ENCODE measurements at places on chromosomes 4 and X.

GRCh38 chr4:39083164-39083563, 21.1 kb downstream of the KLHL5 start:
- no peak for DNase-seq

DNA sequence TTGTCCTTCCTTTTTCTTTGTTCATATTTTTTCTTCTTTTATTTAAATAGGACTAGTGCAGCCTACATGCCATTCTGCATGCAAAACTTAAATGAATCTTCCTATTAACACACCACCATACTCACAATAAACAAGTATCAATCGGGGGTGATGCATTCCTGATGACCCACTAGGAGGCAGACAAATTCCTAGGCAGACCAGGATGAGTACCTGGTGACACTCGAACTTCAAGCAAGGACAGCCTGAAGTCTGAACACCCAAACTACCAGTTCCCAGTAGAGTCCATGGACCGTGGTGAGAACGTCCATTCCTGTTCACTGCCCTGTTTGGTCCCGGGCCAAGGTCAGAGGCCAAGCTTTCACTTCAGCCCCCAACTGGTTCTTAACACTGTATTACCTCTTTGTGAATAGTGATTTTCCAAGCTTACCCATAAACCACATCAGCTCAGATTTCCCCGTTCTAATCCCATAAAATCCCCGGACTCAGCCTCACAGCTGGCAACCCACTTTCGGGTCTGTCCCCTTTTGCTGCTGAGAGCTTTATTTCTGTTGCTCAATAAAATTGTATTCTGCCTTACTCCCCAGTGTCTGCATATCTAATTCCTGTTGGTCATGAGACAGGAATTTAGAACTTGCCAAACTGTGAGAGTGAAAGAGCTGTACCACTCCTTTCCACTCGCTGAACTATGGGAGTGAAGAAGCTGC, 1286.6 kb downstream of the FSTL5 start:
- DNase-seq, result no peak

GRCh38 chr4:3721627-3722026, 44.6 kb upstream of the ADRA2C start:
- no peak for DNase-seq

- no peak for DNase-seq
Measured at GRCh38 chr4:147830102-147830463, 98.2 kb downstream of the ARHGAP10 start.

DNA sequence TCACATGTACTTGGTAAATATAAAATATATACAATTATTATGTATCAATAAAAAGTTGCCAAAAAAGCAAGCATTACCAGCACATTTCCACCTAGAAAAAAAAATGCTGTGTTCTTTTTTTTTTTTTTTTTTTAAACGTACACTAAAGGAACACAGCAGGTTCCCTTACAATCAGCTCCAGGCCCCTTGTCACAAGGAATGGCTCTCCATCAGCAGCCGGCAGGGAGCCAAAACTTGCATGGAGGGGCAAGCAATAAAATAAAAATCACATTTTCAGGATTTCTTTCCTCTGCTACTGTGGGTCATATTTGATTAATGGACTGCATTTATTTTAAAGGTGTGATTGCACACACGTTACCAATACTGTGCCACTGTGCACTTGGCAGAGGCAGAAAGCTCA, 460.3 kb downstream of the GPAT3 start:
- DNase-seq, result no peak

DNA sequence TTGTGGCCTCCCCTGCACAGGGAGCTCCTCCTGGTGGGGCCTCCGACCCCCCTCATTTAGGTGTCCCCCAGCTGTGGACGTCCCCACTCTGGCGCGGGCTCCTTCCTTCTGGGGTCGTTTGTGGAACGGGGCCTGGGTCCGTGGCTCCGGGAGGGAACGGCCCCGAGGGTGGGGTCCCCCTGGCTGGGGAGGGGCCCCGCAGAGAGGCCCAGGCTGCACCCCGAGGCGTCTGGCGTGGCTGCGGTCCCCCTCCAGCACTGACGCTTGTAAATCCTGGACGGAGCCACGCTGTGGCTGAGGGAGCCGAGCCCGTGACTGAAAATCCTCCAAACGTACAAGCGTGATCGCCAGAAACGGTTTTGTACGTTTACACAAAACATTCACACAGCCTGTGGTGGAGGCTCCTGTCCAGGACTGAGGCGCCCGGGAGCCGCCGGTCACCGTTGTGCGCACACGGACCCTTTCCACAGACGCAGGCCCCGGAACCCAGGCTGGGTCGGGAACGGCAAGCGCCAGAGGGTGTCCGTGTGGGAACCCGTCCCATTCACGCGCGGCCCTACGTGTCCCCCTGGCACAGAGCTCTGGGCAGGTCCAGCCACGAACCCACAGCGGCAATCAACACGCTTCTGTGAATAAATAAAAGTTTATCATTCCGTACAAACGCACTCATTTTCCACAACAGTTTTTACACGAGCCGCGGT, 15.2 kb upstream of the GTPBP6 start:
- no peak for DNase-seq

- no peak for DNase-seq
Measured at GRCh38 chrX:131729295-131729694, 185.4 kb downstream of the OR13H1 start.

DNA sequence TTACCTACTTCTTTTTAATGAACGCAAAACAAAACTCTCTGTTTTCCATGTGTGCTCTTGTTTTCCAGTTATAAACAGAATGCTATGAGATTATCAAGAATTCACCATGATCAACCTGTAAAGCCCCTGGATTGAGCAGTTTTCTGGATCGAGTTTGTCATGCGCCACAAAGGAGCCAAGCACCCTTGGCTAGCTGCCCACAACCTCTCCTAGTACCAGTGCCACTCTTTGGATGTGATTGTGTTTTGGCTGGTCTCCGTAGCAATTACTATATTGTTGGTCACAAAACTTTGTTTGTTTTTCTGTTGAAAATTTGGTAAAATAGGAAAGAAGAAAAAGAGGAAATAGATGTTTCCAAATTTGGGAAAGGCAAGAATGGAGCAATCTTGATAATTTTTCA, 51.1 kb downstream of the UGT2B7 start:
- no peak for DNase-seq

DNA sequence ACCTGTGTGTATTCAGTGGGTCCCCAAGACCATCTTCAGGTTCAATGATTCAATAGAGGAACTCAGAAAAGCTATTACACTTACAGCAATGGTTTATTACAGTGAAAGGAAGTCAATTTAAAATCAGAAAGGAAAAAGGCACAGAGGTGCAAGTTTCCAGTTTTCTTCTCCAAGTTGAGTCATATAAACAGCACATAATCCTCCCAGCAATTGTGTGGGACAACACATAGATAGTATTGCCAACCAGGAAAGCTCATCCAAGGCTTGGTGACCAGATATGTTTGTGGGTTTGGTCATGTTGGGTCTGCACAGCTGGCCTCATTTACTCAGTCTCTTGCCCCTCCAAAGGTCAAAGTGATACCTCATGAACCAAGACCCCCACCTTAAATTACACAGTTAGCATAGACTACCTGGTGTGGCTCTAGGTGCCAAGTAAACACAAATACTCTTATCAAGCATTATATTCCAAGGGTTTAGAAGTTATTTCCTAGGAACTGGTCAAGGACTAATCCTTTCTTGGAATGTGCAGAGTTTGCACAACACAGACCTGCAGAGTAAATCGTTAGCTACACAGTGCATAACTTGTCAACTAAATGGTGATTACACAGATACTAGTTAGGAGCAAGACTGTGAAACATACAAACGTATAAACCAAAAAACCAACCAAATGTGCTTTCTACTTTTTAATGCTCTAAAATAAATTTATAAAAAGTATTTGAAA, 777.3 kb downstream of the PCDH18 start:
- no peak for DNase-seq

GRCh38 chr4:83657336-83657735, 121.4 kb downstream of the GPAT3 start:
- no peak for DNase-seq

DNA sequence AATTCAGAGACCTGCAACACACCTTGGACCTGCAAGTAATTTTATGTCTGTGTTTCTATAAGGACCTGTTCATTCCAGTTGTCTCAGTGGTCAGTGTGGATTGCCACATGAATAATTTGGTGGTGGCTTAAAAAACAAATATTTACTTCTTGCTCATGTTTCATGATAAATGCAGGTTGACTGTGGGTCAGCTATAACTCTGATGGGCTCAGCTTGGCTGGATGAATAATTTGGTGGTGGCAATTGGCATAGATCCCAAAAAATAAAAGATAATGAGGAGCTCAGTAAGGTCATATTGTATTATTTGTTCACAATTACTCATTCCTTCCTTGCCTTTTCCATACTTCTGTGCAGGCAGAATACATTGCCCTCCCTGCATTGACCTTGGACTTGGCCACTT, 18.9 kb upstream of the SCRG1 start:
- DNase-seq, result no peak

DNA sequence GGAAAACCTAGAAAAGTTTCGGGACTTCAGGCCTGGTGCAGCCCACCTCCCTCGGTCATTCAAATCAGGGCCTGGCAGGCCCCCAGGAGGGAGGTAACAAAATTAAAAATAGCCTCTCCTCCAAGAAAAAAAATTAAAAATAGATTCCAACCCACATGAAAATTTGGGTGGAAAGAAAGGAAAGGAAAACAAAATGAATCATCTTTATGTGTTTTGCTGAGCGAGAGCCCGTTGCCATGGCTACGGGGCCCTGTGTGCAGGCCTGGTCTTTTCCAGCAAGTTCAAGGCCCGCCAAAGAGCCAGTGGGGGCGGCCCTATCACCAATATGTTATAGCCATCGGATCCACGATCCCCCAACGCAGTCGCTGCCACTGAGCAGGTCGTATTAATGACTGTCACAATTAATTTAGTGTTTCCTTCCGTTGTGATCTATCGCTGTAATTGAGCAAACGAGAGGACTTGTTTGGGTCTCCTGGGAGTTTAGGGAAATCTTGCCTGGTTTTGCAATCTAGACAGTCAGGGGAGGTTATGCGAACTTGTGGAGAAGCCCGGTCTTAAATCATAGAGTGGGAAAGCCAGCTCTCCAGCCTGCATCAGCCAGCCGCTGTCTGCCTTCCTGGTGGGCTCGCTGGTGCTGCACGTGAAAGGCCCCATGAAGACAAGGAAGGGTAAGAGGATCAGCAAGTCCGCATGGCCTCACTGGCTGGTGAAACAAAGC, 452.4 kb downstream of the BCOR start:
- DNase-seq, result no peak

DNA sequence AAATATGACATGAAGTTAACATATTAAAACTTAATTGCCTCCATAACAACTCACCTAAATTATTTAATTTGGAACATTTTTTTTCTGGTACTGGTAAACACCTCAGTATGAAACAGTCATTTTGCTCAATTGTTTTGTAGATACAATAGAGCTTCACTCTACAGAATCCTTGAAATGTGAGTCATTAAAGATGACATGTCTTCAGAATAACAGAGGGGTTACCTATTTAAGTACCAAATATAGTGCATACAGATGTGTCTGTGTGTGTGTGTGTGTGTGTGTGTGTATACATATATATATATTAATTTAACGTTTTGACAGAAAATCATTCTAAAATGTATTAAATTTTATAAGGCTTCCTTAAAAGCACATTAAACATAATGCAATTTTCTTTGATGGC, 297.6 kb downstream of the INPP4B start:
- DNase-seq, result no peak

GRCh38 chr4:185771711-185772390, 40.1 kb downstream of the SORBS2 start:
- DNase-seq, result no peak

- DNase-seq, result no peak
Measured at GRCh38 chr4:99938243-99938753, 8.1 kb downstream of the DNAJB14 start.

DNA sequence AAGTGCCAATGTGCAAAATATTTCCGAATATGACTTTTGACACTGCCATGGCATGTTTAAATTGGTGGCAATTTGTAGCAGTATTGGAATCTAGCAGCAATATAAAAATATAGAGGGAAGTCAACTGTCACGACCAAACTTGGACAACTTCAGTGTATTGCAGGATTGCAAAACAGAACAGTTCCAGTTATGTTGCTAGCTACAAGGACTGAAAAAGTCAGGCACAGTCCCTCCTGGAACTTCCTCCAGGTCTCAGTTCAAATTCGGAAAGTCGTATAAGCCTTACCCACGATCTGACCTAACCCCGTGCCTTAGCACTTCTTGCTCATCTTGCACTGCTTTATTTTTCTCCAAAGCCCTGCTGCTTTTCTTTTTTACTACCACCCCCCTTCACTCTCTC, 390.0 kb upstream of the GALNT7 start:
- DNase-seq, result no peak

DNA sequence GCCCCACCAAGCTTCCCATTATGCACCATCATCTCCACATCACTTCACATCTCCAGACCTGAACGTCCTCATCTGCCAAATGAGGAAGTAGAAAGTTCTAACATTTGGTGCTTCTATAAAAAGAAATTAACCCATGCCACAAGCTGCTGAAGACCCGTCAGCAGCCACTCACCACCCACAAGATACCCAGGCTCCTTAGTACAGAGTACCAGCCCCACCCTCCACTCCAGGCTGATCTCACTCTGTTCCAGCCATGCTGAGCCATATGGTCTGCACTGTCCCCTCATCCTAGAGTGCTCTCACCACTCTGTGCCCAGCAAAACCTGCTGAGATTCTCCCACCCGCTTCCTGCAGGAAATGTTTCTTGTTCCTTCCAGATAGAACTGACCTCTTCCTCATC, 240.8 kb upstream of the PPARGC1A start:
- DNase-seq, result no peak

- DNase-seq, result no peak
Measured at GRCh38 chr4:120731561-120731960, 191.0 kb downstream of the PRDM5 start.

DNA sequence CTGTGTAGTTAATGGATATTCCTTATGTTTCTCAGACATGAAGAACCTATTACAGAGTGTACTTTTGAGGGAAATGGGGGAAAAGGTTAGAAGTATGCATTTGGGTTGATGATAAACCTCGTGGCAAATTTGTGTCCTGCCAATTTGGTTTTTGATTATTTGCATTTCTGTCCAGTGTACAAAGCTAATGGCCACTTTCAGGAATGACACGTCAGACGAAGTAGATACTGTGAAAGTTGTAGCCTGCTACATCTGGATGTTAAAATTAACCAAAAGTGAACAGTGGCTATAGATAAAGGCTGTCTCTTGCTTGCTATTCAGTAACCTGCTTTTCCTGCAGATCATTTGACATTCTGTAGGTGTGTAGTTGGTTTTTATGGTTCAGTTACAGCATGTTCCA, 1.0 kb downstream of the PRDX4 start:
- no peak for DNase-seq

DNA sequence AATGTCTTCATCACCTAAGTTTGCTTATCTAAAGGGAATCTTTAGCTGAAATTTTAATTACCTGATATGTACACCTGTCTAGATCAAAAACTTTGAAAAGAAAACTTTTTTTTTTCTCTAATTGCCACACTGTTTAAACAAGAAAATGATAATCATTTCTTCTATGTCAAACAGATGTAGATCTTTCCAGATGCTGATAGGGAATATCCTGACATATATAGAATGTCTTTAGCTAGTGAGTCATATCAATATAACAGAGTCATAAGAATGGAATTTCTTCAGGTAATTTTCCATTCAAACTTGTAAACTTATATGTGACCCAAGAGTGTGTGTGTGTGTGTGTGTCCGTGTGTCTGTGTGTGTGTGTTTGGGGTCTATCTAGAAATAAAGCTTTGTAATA, 271.9 kb downstream of the GPM6A start:
- no peak for DNase-seq
